ENCODE measurements at places on chromosomes 7 and 10.

- peak; percentile 73 for DNase-seq
Measured at GRCh38 chr10:89278034-89278535, 23.8 kb upstream of the IFIT2 start.

DNA sequence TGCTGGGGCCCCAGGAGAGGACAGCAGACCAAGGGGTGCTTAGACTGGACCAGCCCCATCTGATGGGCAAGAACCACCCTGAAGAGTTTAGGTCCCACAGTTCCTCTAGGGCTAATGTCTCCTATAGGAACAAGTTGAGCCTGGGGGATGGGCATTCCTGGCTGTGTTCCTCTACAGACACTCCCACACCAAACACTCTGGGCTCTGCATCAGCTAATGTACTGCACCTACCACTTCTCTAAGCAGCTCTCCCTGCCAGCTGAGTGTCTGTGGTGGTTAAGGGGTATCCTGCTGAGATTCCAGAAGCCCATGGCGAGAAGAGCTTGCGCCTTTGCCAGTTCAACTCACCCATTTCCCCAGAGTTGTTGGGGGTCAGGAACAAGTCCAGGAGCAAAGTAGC is 284.1 kb upstream of the CSTF2T start:
- DNase-seq: no peak

GRCh38 chr10:14412624-14413023 is 81.9 kb upstream of the FRMD4A start:
- no peak for DNase-seq

- no peak for DNase-seq
Measured at GRCh38 chr10:3433131-3433530, 260.5 kb upstream of the PITRM1 start.

- no peak for DNase-seq
Measured at GRCh38 chr10:97838091-97838490, 11.6 kb upstream of the GOLGA7B start.

DNA sequence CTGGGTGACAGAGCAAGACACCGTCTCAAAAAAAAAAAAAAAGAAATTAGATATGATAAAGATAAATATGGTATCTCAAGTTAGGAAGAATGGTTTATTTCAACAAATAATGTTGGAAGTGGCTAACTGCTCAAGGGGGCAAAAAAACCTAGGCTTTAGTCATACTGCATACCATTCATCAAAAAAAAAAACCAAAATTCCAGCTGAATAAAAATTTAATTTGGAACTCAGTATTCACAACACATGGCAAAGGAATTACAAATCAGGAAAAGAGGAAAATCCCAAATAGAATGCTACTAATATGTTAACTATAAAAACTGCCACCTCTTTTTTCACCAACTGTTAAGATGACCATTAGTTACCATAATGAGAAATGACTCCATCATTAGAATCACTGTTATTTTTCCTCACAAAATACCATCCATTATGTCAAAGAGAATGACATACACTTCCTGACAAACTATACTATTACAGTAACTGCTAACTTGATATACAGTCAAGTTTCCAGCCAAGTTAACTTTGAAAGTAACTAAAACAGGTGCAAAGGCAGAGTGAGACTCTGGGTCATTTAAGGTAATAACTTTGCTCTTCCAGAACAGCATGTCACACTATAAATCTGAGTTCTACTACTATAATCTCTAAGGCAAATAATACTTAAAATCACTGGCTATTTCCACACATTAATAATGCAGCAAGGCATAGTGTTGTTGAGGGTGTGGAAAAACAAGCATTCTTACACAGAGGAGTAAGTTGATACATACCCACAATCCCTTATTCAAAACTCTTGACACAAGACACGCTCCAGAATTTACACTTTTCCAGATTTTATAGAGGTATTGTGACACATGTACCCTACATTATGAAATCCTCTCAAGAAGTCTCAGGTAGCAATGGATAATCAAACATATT is 10.2 kb downstream of the KBTBD2 start:
- DNase-seq: no peak

GRCh38 chr10:95503001-95503400 is 58.2 kb downstream of the SORBS1 start:
- no peak for DNase-seq

DNA sequence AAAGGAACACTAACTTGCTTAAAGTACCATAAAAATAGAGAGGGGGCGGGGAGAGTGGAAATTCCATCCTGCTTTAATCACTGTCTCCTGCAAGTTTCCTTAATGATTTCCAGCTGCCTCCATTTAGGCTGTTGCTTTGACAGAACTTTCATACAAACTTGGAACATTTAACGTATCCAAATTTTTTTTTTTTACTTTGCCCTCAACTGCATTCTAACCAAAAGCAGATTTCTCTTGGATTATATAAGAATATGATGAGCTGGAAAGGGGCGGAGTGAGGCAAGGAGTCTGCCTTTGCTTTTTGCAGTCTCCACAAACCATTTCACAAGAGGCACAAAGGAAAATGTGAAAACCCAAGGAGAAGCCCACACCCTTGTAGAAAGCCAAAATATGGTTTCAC is 46.6 kb upstream of the COL1A2 start:
- DNase-seq: no peak

Measured in breast epithelium (tissue), 4 donors.